K562 (cell line): ENCODE measurements at places on chromosomes 5 and 9. TPM values are rescaled to one million over a fixed set of nuclear protein-coding genes. Genes with fewer than 3 reads are reported as not detected.

The EIF4E1B gene
- total RNA-seq: not detected in 2 replicates

The SHISAL2B gene
- total RNA-seq: not detected in 2 replicates

The PCDHB10 gene
- total RNA-seq: not detected in 2 replicates

The KCNN2 gene
- 0.07 TPM in 1 of 2 replicates, not detected in the other for total RNA-seq

The HAVCR2 gene
- not detected in 2 replicates for total RNA-seq

The CORO2A gene
- 21.1 and 21.3 TPM in 2 replicates for total RNA-seq

The XRCC4 gene
- total RNA-seq: 15.4 and 15.7 TPM in 2 replicates

The C1QTNF3 gene
- total RNA-seq: 0.96 and 1.8 TPM in 2 replicates

The RNF208 gene
- total RNA-seq: 6.6 and 6.9 TPM in 2 replicates

The CXCL14 gene
- not detected in 2 replicates for total RNA-seq

The IFNA13 gene
- total RNA-seq: not detected in 2 replicates

The EIF4EBP3 gene
- total RNA-seq: 5.7 and 7.7 TPM in 2 replicates

The FBLL1 gene
- not detected in 2 replicates for total RNA-seq

The GPR21 gene
- 0.16 TPM in 1 of 2 replicates, not detected in the other for total RNA-seq
